ENCODE measurements at places on chromosomes 11 and 22. TPM values are rescaled to one million over a fixed set of nuclear protein-coding genes. Genes with fewer than 3 reads are reported as not detected.

DNA sequence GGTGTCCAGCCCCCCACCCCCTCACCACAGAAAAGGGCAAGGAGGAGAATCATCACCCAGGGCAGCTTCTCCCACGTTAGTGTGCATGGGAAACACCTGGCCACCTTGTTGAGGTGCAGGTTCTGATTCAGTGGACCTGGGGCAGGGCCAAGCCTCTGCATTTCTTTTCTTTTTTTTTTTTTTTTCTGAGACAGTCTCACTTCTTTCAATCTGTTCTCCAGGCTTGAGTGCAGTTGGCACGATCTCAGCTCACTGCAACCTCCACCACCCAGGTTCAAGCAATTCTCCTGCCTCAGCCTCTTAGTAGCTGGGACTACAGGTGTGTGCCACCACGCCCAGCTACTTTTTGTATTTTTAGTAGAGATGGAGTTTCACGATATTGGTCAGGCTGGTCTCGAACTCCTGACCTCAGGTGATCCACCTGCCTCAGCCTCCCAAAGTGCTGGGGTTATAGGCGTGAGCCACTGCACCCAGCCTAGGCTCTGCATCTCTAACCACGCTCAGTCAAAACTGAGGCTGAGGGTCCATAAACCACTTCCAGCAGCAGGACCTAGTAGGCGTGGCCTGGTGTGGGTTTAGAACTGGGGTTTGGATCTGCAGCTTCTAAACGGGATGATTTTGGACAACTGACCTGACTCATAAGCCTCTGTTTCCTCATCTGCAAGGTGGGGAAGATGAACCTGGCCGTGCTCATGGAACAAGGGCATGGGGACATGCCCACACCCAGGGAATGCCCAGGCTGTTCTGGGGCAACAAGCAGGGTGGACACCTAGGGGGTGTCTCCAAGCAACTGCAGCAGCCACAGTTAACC is 734 bp downstream of the ZP1 start:
- no peak for DNase-seq

- DNase-seq: no peak
Measured at GRCh38 chr22:20615021-20615420, 107.6 kb downstream of the MED15 start.

DNA sequence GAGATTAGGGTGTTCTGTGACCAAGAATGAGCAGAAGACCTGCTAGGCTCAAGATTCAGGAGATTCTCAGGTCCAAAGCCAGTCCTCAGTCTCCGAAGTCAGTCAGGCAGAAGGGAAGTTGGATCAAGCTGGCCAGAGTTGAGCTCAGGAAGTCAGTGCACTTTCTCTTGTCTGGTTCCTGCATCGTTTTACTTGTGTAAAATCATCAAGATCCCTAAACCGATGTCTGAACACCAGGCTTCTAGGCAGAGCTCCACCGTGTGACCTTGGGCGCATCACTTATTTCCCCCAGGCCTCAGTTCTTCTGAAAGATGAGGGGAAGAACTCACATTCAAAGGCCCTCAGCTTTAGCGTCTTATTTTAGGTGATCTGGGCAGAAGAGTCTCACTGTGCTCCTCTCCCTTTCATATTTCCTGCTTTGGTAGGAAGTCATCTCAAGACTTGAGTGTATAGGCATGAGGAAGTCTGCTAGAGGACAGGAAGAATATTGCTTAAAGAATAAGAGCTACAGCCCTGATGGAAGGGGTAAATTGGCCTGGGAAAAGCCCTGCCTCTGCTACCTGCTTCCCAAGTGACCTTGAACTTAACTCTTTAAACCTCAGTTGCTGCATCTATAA is 20.2 kb downstream of the NF2 start:
- DNase-seq: no peak

GRCh38 chr11:116932181-116932580 is 94.8 kb upstream of the APOA1 start:
- no peak for DNase-seq

Gene PSMA1
- total RNA-seq: 406 TPM

Gene OR51B4
- not detected for total RNA-seq

Gene HEPHL1
- total RNA-seq: not detected
